ENCODE measurements at places on chromosomes 16 and 17.

DNA sequence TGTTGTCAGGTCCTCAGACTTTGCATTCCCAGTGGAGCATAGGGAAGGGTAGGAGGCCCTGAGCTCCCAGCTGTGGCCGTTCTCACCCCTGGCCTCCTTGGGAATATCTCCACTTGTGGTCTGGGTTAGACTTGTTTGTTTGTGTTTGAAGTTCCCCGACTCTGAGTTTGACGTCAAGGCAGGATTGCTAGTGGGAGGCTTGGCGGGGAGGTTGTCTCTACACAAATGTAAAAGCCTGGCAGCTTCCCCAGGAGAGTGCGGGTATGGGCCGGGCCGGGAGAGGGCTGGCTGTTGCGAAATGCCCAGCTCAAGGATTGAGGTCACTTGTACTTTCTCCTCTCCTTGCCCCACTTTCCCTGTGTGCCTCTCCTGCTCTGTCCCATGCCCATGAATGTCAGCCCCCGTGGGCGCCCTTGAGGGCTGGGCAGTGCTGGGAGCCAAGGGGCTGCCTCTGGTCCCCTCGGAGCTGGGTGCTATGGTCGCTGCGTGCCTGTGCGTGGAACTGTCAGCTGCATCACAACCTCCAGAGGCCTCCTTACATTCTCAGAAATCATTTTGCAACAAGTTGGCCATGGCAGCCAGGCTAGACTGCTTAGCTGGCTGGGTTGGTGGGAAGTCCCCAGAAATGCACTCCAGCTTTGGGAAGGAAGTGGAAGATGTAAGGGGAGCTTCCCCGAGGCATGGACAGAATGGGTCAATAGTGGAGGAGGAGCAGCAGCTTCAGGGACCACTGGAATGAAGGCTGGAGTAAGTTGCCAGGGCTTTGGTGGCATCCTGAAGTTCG lies 84.3 kb downstream of the KSR1 start:
- DNase-seq, result peak; percentile 87

- DNase-seq, result no peak
These were observed 34.4 kb upstream of the ZCCHC14 start for GRCh38 chr16:87527055-87527724.

- no peak for DNase-seq
These were observed 775 bp upstream of the TERB1 start for GRCh38 chr16:66802159-66802558.

DNA sequence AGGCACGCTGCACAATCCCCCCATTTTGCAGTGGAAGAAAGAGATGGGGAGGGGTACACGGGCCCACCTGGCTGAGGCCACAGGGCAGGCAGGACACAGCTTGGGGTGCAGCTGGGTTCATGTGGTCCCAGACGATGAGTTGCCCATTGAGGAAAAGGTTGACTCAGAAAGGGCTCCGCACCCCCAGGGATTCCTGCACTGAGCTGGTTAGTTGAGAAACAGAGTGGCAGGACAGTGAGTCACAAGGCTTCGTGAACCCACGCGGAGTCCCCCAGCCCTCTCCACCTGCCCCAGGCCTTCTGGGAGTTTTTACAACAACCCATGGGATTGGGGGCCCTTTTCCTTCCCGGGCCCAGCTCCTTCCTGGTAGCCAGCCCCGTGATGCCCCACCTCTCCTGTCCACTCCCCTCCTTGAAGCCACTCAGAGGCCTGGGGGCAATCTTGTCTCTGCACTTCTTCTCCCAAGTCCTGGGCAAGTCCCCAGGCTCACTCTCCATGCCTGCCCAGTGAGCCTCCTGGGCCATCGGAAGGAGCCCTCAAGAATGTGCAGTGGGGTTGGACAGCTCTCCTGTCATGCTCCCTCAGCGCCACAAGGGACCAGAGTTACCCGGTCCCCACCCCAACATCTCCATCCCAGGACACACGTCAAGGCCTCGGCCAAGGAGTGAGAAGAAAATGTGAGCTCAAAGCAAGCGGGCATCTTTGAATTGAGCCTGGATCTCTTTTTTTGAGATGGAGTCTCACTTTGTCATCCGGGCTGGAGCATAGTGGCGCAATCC lies 251.2 kb downstream of the PARN start:
- DNase-seq, result peak; percentile 75

GRCh38 chr16:27243725-27244362 lies 24.7 kb downstream of the NSMCE1 start:
- DNase-seq, result no peak

GRCh38 chr16:68272507-68273209 lies 8.3 kb downstream of the SLC7A6 start:
- DNase-seq, result no peak
